ENCODE measurements at places on chromosomes 13 and 19.
A peak's percentile ranks its signal among the peaks of the same experiment; 100 is the strongest.

DNA sequence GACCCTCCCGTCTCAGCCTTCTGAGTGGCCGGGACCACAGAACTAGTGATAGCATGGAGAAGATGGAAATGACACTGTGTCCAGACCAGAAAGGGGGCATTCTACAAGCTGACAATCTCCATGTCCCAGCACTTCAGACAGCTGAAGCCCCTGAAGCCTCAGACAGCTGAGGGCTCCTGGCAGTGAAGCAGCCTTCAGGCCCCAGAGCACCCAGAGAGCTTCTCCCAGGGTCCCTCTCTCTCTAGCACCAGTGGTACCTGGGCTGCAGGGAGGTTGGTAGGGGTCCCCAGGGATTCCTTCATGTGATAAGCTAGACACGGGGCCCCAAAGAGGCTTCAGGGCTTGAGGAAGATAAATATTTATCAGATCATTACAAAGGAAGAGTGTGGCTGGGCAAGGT lies 7.6 kb upstream of the POP4 start:
- peaks cover 3% of the 10 kb centered on the region for H3K4me1 ChIP-seq
- no peak overlapping the region for H3K4me3 ChIP-seq
- H3K27ac ChIP-seq = peak overlapping the region; percentile 63
- H3K27me3 ChIP-seq = peaks cover 38% of the 10 kb centered on the region
- no peak for DNase-seq

GRCh38 chr13:28704282-28704681 lies 14.5 kb downstream of the SLC46A3 start:
- no peak for DNase-seq
- no peaks in the 10 kb centered on the region for H3K27me3 ChIP-seq
- no peaks in the 10 kb centered on the region for H3K4me1 ChIP-seq
- H3K4me3 ChIP-seq = no peak overlapping the region

DNA sequence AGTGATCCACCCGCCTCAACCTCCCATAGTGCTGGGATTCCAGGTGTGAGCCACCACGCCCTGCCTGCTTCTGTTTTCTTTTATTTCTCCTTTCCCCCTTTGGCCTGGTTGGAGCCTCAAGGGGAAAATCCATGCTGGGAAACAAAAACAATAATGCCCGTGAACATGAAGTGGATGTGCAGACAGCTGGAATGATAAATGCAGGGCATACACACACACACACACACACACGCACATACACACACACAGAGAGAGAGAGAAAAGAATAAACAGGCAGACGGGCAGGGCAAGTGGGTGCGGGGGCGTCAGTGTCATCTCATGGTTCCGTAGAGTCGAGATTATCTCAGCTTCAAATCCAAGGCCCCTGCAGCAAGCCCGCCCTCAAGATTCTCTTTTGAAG lies 4.4 kb upstream of the PLEKHF1 start:
- H3K36me3 ChIP-seq = peaks cover 2% of the 10 kb centered on the region
- no peak overlapping the region for H3K27ac ChIP-seq
- H3K4me3 ChIP-seq = no peak overlapping the region
- peaks cover 7% of the 10 kb centered on the region for H3K4me1 ChIP-seq

DNA sequence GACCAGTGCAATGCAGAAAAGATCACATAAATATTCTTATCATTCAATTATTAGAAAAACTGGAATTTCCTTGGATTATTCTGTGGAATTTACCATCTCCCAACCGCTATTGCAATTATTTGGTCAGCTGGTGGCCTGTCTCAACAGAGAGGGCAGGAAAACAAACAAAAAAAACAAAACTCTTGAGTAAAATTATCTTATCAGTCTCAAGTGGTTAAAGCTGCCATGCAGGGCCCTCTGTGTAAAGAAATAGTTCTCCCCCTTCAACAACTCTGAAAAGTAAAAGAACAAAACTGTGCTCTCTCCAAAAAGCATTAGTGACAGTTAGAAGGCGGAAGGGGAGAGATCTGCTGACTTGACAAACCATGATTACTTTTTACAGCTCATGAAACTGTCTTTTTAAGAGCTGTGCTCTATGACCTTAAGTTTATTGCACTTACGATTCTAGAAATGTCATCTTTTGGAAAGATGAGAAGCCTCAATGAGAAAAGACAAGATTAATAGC lies 152.3 kb downstream of the DLEU7 start:
- H3K4me1 ChIP-seq = peaks cover 10% of the 10 kb centered on the region
- DNase-seq = no peak
- no peaks in the 10 kb centered on the region for H3K27me3 ChIP-seq
- peaks cover 2% of the 10 kb centered on the region for H3K36me3 ChIP-seq
- H3K4me3 ChIP-seq = no peak overlapping the region
- H3K27ac ChIP-seq = no peak overlapping the region

DNA sequence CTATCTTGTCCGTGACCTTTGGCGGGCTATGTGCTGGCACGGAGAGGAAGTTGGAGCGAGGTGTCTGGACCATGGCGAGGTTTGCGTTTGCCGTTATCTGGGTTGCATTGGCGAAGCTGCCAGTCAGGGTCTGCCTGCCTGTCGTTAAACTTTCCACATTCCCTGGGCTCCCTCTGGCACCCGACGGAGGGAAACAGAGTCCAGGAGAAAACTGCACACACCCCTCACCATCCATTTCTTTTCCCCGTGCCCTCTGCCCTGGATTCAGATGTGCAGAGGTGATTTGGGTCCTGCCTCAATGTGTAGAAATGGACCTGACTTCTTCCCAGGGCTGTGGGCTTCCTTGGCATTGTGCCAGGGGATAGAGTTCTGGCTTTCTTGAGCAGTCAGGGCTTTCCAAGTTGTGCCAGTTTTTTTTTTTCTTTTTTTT lies 142.4 kb downstream of the URI1 start:
- peaks cover 2% of the 10 kb centered on the region for H3K4me1 ChIP-seq
- H3K36me3 ChIP-seq = peaks cover 5% of the 10 kb centered on the region
- DNase-seq = no peak
- H3K27me3 ChIP-seq = peaks cover 54% of the 10 kb centered on the region
- no peak overlapping the region for H3K4me3 ChIP-seq
- H3K27ac ChIP-seq = no peak overlapping the region

- no peak overlapping the region for H3K4me3 ChIP-seq
- no peak for DNase-seq
- H3K27me3 ChIP-seq = no peaks in the 10 kb centered on the region
- no peaks in the 10 kb centered on the region for H3K4me1 ChIP-seq
- no peaks in the 10 kb centered on the region for H3K36me3 ChIP-seq
- no peak overlapping the region for H3K27ac ChIP-seq
Measured at GRCh38 chr13:53499576-53500133, 471.0 kb downstream of the OLFM4 start.

DNA sequence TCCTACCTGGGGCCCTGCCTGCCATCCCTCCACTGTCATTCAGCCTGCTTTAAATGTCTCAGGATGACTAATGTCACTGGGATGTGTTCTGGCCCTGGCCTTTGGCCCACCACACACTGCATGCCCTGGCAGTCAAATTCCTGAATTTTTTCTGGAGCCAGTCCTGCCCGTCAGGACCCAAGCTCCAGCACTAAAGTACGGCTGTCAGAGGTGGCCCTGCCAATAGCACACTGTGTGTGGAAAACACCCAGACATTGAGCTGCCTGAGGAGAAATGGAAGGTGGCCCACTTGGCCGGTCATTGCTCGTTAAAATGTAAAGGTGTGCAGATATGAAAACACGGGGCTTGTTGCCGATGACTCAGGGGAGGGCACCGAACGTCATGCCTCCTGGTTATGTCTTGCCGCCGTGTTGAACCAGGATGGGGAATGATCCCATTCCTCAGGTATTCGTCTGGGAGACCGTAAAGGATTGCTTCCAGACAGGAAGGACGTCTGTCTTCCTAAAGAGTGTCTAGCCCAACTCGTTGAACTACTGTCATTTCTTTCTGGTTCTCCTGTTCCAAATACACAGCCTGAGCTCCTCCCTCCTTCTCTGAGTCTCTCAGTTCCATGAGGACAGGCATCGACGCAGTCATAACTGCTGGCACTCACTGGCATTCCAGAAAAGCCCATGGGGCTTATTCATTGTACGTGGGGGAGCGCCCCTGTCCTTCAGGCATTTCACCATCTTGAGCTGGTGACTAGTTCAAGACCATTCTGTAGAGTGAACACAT lies 40.6 kb downstream of the COL4A2 start:
- no peak for DNase-seq
- no peak overlapping the region for H3K27ac ChIP-seq
- H3K4me1 ChIP-seq = no peaks in the 10 kb centered on the region
- peaks cover 18% of the 10 kb centered on the region for H3K27me3 ChIP-seq

DNA sequence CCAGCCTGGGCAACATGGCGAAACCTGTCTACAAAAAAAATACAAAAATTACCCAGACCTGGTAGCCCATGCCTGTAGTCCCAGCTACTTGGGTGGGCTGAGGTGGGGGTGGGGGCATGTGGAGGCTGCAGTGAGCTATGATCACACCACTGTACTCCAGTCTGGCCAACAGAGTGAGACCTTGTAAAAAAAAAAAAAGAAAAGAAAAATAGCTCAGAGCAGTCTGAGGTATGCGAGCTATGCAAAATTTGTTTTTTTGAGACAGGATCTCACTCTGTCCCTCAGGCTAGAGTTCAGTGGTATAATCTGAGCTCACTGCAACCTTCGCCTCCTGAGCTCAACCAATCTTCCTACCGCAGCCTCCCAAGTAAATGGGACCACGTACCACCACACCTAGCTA lies 7.1 kb upstream of the TOMM40 start:
- peaks cover 9% of the 10 kb centered on the region for H3K27me3 ChIP-seq
- H3K4me1 ChIP-seq = peaks cover 8% of the 10 kb centered on the region
- no peak for DNase-seq
- no peak overlapping the region for H3K27ac ChIP-seq

DNA sequence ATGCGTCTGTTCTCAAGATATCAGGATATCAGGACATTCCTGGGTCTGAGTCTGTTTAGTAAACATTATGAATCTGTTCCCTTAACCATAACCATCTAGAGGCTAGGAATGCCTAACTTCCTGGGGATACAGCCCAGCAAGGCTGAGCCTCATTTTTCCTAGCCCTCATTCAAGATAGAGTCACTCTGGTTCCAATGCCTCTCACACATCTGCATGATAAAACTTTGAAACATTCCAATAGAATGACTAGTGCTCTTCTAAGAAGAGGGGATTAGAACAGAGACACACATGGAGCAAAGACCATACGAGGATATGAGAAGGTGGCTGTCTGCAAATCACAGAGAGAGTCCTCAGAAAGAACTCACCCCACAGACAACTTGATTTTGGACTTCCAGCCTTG lies 20.6 kb upstream of the CABP5 start:
- H3K36me3 ChIP-seq = peaks cover 3% of the 10 kb centered on the region
- H3K27me3 ChIP-seq = no peaks in the 10 kb centered on the region
- no peak overlapping the region for H3K27ac ChIP-seq
- no peak for DNase-seq
- H3K4me3 ChIP-seq = no peak overlapping the region

DNA sequence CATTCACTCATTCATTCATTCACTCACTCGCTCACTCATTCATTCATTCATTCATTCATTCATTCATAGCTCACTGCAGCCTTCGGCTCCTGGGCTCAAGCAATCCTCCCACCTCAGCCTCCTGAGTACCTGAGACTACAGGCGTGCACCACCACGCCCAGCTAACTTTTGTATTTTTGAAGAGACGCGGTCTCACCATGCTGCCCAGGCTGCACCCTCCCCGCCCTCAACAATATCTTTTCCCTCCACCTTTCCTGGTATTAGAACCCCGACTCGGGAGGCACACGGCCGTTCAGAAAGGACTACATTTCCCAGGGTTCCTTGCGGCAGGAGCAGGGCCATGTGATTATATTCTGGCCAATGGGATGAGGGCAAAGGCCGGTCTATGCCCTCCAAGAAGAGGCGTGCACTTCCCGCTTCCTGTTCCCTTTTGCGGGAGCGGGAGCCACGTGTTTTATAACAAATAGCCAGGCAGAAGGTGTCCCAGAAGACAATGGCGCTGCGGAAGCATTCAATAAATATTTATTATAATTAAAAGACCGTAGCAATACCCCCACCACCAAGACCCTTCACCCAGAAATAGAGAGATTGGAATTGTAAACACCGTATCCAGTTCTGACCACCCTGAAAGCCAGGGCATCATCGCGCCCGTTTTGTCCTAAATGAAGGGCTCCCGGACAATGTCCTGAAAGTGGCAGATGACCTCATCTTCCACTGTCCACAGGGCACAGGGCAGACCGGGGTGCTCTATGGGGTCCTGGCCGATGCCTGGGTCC lies 15.9 kb downstream of the TICAM1 start:
- H3K4me1 ChIP-seq = peaks cover 30% of the 10 kb centered on the region
- peak overlapping the region; percentile 78 for H3K4me3 ChIP-seq
- no peaks in the 10 kb centered on the region for H3K36me3 ChIP-seq
- peak overlapping the region; percentile 95 for H3K27ac ChIP-seq
- peak; percentile 49 for DNase-seq

- no peak overlapping the region for H3K4me3 ChIP-seq
- no peak overlapping the region for H3K27ac ChIP-seq
- H3K36me3 ChIP-seq = peaks cover under 1% of the 10 kb centered on the region
- DNase-seq = no peak
- H3K4me1 ChIP-seq = no peaks in the 10 kb centered on the region
Measured at GRCh38 chr13:20258208-20258962, 26.3 kb upstream of the GJB6 start.

GRCh38 chr13:40985381-40986100 lies 33.6 kb downstream of the ELF1 start:
- no peaks in the 10 kb centered on the region for H3K36me3 ChIP-seq
- H3K27me3 ChIP-seq = no peaks in the 10 kb centered on the region
- DNase-seq = no peak
- peaks cover 46% of the 10 kb centered on the region for H3K4me1 ChIP-seq

DNA sequence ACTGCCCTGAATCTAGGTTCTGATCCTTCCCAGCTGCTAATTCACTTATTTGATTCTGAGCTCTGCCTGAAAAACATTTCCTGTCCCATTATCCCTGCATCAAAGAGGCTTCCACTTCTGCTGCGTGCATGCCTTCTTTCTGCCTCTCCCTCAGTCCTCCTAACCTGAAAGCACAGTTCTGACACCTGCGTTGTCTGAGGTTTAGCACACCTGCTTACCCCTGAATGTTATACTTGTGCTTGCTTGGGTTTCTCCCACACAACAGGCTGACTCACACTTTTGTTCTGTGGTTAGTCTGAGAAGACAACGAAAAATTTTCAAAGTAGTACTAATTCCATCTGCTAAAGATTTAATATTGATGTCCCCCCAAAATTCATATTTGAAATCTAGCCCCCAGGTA lies 3.1 kb upstream of the SOHLH2 start:
- no peaks in the 10 kb centered on the region for H3K4me1 ChIP-seq
- no peaks in the 10 kb centered on the region for H3K36me3 ChIP-seq
- no peak overlapping the region for H3K27ac ChIP-seq
- H3K27me3 ChIP-seq = no peaks in the 10 kb centered on the region
- H3K4me3 ChIP-seq = no peak overlapping the region
- no peak for DNase-seq

DNA sequence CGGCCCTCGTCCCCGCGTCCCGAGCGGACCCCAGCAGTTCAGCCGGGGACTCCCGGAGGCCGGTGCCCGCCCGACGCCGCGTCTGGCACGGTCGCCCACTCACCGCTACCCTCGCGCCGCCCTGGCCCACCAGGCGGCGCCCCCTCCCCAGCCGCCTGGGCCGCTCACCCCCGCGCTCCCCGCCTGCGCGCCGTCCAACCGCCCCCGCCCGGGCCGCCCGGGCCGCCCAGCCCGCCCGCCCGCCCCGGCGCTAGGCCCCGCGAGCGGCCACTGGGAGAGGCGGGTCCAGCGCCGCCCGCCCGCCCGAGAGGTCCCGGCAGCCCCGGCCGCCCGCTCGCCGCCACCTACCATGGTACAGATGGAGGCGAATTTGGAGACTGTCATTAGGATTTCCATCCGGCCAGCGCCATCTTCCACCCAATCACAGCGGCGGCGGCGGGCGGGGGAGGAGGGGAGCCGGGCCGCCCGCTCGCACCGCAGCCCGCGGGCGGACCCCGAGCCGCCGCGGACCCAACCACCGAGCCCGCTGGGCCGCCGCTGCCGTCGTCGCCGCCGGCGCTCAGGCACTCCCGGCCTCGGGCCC lies at the start of gene USP12:
Gene USP12 (minus strand): TSS at position 568 of the 583 bp plus-strand sequence. CDS start 172 bp downstream, at position 396.
- peak; percentile 28 for DNase-seq
- H3K36me3 ChIP-seq = peaks cover 2% of the 10 kb centered on the region
- peak within 1 kb of the TSS; percentile 97 for H3K27ac ChIP-seq
- peaks cover 32% of the 10 kb centered on the region for H3K4me1 ChIP-seq

Data from T-helper 17 cell (primary cell).